Lower lobe of right lung (tissue), 2 donors: ENCODE measurements at places on chromosomes 3 and 15.

DNA sequence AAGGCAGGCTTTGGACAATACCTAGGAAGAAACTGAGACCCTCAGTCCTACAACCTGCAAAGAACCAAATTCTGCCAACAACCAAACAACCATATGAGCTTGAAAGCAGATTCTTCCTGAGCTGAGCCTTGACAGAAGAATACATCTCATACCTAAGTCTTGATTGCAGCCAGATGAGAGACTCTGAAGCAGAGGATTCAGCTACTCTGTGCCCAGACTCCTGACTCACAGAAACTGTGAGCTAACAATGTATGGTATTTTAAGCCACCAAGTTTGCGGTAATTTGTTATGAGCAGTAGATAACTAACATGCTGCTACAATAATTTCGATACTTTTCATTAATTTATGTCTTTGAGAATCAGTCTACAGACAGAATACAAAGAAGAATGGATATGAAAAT is 325.1 kb upstream of the CBLB start:
- H3K36me3 ChIP-seq: no peaks in the 10 kb centered on the region
- H3K27me3 ChIP-seq: no peaks in the 10 kb centered on the region
- no peak for DNase-seq
- no peaks in the 10 kb centered on the region for H3K4me1 ChIP-seq
- H3K27ac ChIP-seq: no peak overlapping the region

DNA sequence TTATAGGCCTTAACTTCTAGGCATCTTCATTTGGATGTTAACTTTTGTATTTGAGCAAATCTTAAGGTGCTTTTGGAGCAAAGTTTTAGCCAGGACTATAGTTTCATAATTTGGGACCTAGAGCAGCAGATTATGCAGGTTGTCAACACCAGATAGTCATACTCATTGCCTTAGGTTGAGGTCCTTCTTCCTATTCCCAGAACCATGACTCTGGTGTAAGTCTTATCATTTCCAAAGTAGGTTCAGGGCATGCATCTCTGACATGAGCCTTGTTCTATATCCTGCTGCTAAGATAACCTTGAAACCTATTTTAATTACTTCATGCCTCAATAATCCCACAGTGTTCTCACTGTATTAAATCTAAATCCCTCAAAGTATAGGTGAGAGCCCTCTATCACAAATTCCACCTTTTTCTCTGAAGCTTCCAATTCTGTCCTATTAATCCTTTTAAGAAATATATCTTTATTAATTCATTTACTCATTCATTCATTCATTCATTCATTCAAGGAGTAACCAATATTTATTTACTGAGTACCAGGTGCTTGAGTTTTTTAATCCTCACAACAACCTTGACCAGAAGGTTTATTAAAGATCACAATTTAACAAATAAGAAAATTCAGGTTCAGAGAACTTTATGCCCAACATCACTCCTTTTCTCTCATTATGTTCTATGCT is 2.7 kb upstream of the FNDC3B start:
- H3K36me3 ChIP-seq: no peaks in the 10 kb centered on the region
- no peak overlapping the region for H3K4me3 ChIP-seq
- no peaks in the 10 kb centered on the region for H3K27me3 ChIP-seq
- H3K4me1 ChIP-seq: peaks cover 14% of the 10 kb centered on the region
- no peak for DNase-seq

DNA sequence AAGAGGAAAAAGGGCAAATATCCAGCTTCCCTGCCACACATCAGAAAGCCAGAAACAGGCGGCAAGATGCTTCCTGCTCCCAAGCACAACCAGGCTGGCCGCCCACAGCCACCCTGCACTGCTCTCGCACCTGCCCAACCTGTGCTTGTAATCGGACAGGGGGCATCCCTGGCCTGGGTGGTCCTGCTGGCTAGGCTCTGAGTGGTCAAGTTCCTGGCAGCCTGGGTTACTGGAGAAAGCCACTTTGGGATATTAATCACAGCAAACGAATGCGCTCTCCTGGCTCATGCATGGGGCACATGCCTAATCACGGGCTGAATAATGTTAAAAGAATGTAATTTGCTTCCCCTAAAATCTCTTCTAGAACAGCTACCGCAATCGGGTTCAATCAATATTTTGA is 442.4 kb downstream of the MCTP2 start:
- peak overlapping the region; percentile 15 for H3K4me3 ChIP-seq
- H3K36me3 ChIP-seq: no peaks in the 10 kb centered on the region
- H3K27ac ChIP-seq: no peak overlapping the region
- peaks cover 27% of the 10 kb centered on the region for H3K4me1 ChIP-seq
- no peak for DNase-seq

DNA sequence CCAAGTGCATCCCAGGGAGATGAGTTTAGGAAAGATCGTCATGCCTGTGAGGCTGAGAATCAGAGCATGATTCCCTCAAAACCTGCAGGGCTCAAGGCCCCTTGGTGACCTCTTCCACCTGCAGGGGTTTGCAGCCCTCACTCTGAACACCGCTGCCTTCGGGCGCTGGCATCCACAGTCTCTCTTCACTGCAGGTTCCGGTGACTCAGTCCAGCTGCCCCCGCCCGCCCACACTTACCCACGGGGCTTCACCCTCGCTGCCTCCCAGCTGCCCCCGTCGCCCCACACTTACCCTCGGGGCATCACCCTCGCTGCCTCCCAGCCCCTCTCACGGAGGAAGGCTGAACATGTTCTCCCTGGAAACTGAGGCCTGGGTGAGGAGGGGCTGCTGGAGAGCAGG is 277.1 kb downstream of the XXYLT1 start:
- no peak for DNase-seq
- H3K4me3 ChIP-seq: no peak overlapping the region
- H3K27ac ChIP-seq: no peak overlapping the region

GRCh38 chr3:162760789-162761188 is 1264.2 kb downstream of the OTOL1 start:
- H3K4me3 ChIP-seq: no peak overlapping the region
- DNase-seq: no peak
- H3K27me3 ChIP-seq: no peaks in the 10 kb centered on the region
- H3K4me1 ChIP-seq: no peaks in the 10 kb centered on the region
- no peaks in the 10 kb centered on the region for H3K36me3 ChIP-seq

- no peak for DNase-seq
- no peak overlapping the region for H3K27ac ChIP-seq
- no peak overlapping the region for H3K4me3 ChIP-seq
- H3K36me3 ChIP-seq: no peaks in the 10 kb centered on the region
Observed at GRCh38 chr15:95210436-95210981, 979.1 kb downstream of the MCTP2 start.

- peak; percentile 73 for DNase-seq
- H3K27me3 ChIP-seq: no peaks in the 10 kb centered on the region
- H3K36me3 ChIP-seq: no peaks in the 10 kb centered on the region
- peaks cover 21% of the 10 kb centered on the region for H3K4me1 ChIP-seq
- peak overlapping the region; percentile 46 for H3K27ac ChIP-seq
Observed at GRCh38 chr3:141686466-141687291, 51.4 kb upstream of the RNF7 start.

DNA sequence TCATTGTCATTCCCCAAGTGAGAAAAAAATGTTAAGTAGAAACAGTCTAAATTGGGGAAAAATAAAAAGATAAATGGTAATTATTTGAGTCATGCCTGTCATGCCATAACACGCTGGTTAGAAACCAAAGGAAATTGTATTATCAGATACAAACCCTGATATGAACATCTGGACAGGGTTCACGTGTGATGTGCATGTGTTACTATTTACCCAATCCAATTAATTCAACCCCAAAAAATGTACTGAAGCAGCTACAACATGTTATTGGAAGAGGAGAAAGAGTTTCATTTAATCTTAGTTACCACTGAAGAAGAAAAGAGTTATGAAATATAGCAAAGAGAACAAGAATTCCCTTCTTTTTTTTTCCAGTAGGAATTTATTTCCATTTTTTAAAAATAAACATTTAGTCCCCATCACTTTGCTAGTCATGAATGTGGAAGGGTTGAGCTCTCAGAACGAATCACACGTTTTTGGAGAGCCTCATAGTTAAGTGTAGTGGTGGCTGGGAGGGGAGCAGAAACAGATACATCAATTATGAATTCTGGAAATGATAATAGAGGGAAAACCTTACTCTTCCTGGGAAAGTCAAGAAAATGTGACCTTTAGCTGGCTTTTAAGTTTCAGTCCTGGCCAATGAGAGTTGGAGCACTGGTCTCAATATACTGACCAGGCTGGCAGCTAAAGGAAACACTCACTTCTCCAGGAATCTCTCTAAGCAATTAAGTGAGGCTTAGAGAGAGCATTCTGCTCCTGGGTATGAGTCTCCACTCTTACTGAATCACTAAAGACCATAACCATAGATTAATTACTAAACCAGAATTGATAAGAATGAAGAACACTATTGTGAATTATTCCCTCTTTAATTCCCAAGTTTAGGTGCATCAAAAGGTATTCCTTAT is 796.5 kb downstream of the GRM7 start:
- no peak for DNase-seq
- H3K4me1 ChIP-seq: peaks cover 9% of the 10 kb centered on the region
- H3K27me3 ChIP-seq: no peaks in the 10 kb centered on the region
- H3K27ac ChIP-seq: peak overlapping the region; percentile 51
- H3K4me3 ChIP-seq: no peak overlapping the region

DNA sequence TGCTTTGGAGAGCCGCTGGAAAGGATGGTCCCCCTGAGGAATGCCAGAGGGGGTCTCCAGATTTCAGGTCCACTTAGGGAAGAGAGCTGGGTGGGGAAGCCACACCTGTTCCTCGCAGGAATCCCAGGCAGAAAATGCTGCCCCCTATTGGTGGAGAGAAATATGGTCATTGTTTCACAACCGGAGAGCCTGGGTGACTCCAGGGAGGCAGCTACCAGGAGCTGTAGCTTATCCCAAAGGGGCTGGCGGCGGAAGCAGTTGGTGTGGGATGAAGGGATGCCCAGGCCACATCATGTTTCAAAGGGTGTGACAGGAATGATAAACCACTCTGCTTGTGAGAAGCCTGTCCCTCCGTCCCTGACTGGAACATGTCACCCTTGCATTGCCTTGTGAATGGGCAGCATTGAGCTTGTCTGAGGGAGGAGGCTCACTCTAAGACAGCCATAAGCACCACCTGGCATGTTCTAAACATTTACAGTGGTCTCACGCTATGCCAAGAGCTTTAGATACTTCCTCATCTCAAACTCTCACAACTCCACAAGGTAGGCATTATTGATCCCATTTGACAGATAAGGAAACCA is 34.5 kb downstream of the POMGNT2 start:
- no peak overlapping the region for H3K27ac ChIP-seq
- no peaks in the 10 kb centered on the region for H3K36me3 ChIP-seq
- no peak overlapping the region for H3K4me3 ChIP-seq

DNA sequence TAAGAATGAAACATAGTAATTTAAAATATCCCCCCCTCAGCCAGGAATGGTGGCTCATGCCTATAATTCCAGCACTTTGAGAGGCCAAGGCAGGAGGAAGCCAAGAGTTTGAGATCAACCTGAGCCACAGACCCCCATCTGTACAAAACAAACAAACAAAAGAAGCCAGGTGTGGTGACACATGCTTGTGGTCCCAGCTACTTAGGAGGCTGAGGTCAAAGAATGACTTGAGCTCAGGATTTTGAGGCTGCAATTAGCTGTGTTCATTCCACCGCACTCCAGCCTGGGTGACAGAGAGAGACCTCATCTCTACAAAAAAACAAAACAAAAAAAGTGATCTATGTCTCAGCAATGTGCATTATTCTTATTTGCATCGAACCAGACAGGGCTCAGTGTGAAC is 800.8 kb downstream of the MCTP2 start:
- no peaks in the 10 kb centered on the region for H3K27me3 ChIP-seq
- H3K4me3 ChIP-seq: no peak overlapping the region
- no peak overlapping the region for H3K27ac ChIP-seq

DNA sequence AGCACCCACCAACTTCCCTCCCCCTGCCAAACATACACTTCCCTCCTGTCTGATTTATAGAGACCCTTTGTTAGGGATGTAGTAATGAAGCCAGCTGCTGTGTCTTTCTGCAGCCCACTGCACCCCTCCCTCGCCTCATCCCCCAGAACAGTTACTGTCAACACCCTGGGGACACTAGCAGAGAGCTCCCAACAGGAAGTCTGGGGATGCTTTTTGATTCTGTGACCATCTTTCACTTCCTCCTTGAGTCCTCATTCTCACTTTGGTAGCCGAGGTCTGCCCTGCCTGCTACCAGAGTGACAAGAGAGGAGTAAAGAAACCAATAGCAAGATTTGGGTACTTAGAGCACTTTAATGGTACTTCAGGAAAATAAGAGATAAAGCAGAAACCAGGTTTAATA is 201.6 kb downstream of the SATB1 start:
- H3K36me3 ChIP-seq: no peaks in the 10 kb centered on the region
- no peak overlapping the region for H3K27ac ChIP-seq
- no peak overlapping the region for H3K4me3 ChIP-seq
- H3K27me3 ChIP-seq: no peaks in the 10 kb centered on the region
- DNase-seq: no peak
- no peaks in the 10 kb centered on the region for H3K4me1 ChIP-seq

GRCh38 chr3:131903988-131904415 is 130.8 kb downstream of the CPNE4 start:
- H3K4me1 ChIP-seq: no peaks in the 10 kb centered on the region
- no peaks in the 10 kb centered on the region for H3K36me3 ChIP-seq
- no peak overlapping the region for H3K4me3 ChIP-seq
- H3K27me3 ChIP-seq: no peaks in the 10 kb centered on the region
- no peak overlapping the region for H3K27ac ChIP-seq
- DNase-seq: no peak

- no peaks in the 10 kb centered on the region for H3K27me3 ChIP-seq
- H3K4me1 ChIP-seq: peaks cover 19% of the 10 kb centered on the region
- DNase-seq: peak; percentile 19
Observed at GRCh38 chr3:127688022-127688415, 15.3 kb downstream of the ABTB1 start.

DNA sequence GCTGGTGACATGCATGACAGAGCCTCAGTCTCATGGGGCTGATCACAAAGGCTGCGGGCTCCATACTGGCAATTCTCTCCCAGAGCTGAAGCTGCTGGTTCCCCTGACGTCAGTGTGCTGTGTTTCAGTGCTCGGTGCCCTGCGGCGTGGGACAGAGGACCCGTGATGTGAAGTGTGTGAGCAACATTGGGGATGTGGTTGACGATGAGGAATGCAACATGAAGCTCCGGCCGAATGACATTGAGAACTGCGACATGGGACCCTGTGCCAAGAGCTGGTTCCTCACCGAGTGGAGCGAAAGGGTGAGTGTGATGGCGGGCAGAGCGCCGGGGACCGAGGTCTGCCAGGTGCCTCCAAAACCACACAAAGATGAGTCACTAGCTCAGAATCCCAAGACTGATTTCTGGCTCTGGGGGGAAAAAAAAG is 62.0 kb upstream of the NR2E3 start:
- H3K4me3 ChIP-seq: no peak overlapping the region
- no peaks in the 10 kb centered on the region for H3K27me3 ChIP-seq
- no peaks in the 10 kb centered on the region for H3K4me1 ChIP-seq
- DNase-seq: no peak
- H3K36me3 ChIP-seq: no peaks in the 10 kb centered on the region
- no peak overlapping the region for H3K27ac ChIP-seq

GRCh38 chr3:11401434-11401833 is 129.2 kb downstream of the ATG7 start:
- no peak overlapping the region for H3K27ac ChIP-seq
- H3K4me1 ChIP-seq: no peaks in the 10 kb centered on the region
- DNase-seq: no peak
- H3K36me3 ChIP-seq: peaks cover 13% of the 10 kb centered on the region
- no peaks in the 10 kb centered on the region for H3K27me3 ChIP-seq

- no peak overlapping the region for H3K27ac ChIP-seq
- no peaks in the 10 kb centered on the region for H3K36me3 ChIP-seq
- no peak overlapping the region for H3K4me3 ChIP-seq
Observed at GRCh38 chr3:4895838-4896237, 83.4 kb upstream of the BHLHE40 start.
